ENCODE measurements at places on chromosomes 16 and 17. TPM values are rescaled to one million over a fixed set of nuclear protein-coding genes. Genes with fewer than 3 reads are reported as not detected.

TANC2 gene
- 45.7 TPM for total RNA-seq

YBX2 gene
- total RNA-seq = 0.25 TPM

TLCD2 gene
- total RNA-seq = 10.8 TPM

ITGB4 gene
- 169 TPM for total RNA-seq

NOD2 gene
- total RNA-seq = 43.5 TPM

KREMEN2 gene
- total RNA-seq = not detected

ECI1 gene
- 72.9 TPM for total RNA-seq

ZNF19 gene
- 2.2 TPM for total RNA-seq

PRR11 gene
- 7.9 TPM for total RNA-seq

TP53TG3 gene
- not detected for total RNA-seq

DLG4 gene
- total RNA-seq = 23.3 TPM

C1QTNF8 gene
- total RNA-seq = not detected

SBK1 gene
- total RNA-seq = 0.25 TPM

KRTAP4-3 gene
- total RNA-seq = not detected

KRT39 gene
- not detected for total RNA-seq

SLC5A2 gene
- not detected for total RNA-seq
